ENCODE measurements at places on chromosomes 3 and 15.
A peak's percentile ranks its signal among the peaks of the same experiment; 100 is the strongest.

GRCh38 chr15:68730471-68730919 lies 90.2 kb downstream of the ANP32A start:
- DNase-seq = peak; percentile 60

DNA sequence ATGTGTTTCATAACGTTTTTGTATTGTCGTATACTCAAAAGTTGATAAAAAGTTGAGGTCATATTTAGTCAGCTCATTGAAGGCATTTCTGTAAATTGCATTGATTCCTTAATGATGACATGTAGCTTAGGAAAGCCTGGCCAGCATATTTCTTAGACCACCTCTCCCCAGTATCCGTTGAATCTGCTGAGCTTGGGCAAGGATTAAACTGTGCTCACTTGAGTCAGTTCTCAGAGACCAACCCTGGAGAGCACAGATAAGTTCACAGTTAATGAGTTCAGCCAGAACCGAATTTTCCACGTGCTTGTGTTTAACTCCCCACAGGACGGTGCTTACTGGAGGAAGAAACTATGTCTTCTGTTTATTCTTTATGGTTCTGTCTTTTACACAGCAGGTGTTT lies 132.7 kb downstream of the SLC25A26 start:
- DNase-seq = no peak

DNA sequence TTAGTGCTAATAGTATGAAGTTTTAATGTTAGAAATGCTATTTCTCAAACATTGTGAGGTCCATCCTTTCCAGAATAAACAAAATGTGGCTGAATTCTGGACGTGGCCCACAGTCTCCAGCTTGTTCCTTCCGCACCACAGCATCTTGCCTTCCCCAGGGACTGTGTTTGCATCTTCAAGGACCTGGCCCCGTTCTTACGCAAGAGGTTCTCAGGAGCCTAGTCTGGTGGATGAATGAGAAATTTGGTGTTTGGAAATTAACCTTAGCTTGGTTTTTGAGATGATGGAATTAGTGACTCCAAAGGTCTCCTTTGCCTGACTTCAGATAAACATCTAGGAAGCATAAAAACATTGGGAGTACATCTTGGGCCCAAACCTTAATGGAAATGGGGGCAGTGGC lies 18.1 kb downstream of the SYNPR start:
- DNase-seq = no peak

DNA sequence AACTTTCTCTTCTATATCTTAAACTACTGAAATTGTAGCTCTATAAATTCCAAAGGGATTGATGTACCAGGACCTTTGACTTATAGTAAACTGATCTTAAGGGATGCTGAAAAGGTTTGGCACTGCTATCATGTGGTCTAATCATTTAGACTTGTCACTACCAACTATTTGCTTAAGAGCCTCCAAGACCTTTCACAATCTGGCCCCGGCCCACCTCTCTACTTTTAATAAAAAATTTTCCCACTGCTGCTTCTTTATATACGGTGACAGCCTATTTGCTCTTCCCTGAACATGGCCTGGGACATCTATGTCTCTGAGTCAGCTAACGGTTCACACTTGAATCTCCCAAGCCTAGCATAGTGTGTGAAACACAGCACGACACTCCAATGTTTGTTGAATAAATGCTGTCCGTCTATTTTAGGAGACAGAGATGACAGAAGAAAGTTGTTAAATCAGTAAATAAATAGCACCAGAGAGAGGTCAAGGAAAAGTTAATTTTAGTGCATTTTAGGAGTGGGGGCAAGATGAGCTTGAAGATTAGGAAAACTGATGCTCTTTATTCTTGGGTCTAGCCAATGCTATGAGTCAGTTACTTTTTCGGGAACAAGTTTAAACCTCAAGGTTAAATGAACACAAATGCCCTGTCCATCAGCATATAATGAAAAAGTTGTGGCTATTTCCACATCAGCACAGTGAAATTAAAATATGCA lies 212.9 kb downstream of the TIGIT start:
- DNase-seq = no peak

DNA sequence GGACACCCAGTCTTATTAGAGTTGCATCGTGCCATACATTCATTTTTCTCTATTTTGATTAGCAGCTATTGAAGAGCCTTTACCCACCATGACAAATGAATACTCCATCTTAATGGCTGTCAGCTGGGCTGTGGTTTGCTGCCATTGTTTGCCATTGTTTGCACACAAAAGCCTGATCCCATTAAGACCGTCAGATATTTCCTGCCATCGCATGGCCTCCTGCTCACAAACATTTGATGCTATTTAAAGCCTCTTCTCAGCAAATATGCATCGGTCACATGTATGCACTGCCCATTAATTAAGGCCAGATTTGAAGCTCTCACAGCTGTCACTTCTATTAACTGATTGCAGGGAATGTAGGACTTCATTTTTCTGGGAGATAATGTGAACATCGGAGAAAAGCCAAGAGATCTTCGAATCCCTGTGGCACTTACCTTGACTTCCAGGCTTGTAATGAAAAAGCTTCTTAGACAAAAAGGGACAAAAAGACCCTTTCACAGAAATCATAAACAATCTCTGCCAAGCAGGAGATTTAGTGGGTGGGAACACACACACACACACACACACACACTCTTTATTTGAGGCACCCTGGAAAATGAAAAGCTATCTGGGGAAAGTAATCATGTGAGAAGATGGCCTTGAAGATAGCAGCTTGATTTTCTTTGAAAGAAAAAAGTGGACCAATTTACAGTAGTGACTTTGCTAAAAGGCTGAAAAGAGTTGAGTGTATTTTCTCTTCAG lies 175.4 kb upstream of the NR2E3 start:
- DNase-seq = peak; percentile 22

DNA sequence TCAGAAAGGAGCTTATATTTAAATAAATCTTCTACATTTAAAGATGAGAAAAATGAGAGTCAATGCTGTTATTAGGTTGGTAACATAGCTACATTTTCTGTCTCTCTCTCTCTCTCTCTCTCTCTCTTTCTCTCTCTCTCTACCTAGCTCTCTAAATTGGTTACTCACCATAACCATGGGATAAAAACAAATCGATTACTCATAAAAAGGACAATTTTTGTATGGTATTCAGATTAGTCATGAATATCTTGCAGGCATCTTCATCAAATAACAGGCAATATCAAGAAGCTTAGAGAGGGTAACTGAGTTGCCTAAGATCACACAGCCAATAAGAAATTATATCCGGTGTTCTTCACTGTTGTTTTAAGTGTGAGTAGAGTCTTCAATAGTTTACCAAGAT lies 81.8 kb upstream of the ALCAM start:
- DNase-seq = no peak

- DNase-seq = no peak
These were observed 30.0 kb downstream of the DAPK2 start for GRCh38 chr15:64016257-64016656.

GRCh38 chr3:5220193-5220592 lies 32.7 kb downstream of the EDEM1 start:
- DNase-seq = no peak

GRCh38 chr3:158763421-158763820 lies 31.2 kb upstream of the RARRES1 start:
- no peak for DNase-seq

DNA sequence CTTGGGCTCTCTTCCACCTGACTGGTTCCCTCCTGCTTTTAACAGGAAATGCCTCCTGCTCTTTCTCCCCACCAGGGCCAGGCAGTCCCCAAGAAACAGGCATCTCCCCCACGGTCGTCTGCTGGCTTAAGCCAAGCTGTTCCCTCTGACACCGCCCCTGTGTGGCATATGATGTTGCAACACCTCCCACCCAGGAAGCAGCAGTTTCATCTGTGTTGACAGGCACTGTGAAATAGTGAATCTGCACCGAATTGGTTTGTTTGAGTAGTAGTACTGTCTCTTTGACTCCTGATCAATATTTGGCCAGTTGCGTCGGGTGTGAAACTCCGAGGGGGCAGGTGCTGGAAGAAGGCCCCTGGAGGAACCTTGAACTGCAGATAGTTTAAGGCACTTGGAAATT lies 188.8 kb downstream of the FEZF2 start:
- DNase-seq = no peak

DNA sequence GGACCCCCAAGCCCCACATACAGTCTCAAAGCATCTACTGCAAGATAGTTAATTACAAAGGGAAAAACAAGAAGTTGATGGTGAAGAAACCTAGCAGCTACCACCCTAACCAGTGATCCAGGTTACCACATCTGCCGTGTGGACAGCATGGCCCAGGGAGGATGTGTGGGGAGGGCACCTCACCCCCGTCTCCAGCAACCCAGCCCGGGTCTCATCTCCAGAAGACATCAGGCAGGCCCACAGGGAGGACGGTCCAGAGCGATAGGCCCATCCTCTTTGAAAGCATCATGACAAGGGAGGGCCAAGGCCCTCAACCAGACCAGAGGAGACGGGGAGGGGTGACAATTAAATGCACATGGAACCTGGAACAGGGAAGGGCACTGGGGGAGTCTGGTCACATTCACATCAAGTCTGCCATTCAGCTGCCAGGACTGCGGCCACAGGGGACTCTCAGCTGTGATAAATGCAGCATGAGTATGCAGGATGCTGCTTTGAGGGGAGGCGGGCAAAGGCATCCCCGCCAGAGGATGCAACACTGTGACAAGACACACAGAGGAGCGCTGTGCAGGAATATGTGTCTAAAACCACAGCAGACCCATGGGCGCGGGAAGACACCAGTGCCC lies 18.8 kb downstream of the ZXDC start:
- no peak for DNase-seq

DNA sequence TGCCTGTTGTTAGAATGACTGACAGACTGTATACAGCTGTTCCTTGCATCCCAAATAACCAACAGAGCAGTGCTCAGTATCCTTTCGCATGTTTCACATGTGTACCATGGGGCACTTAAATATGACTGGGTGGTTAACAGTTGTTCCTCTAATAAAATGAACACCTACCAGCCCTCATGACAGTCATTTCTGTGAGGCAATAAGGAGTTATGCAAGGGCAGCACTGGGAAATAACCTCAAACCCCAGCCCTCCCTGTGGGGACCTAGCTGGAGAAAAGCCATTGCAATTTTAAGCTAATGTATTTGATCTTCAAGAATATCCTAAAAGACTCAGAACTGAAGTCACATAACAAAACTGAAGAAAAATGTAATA lies 7.3 kb downstream of the RFT1 start:
- DNase-seq = no peak

DNA sequence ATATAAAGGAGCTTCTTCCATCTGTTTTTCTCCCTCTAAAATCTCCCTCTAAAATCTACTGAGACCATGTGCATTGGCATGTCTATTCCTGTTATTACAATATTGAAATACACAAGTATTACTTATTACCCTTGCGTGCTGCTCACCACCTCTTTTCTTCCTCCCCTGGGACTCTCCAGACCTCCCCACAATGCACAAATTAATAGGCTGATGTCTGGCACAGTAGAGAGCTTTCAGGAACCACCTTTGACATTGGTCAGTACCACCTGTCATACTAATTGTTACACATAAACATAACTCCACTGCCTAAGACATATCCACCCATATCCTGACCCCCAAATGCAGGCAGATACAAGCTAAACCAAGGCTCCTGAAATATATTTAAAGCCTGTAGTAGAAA lies 722.6 kb downstream of the FHIT start:
- no peak for DNase-seq

DNA sequence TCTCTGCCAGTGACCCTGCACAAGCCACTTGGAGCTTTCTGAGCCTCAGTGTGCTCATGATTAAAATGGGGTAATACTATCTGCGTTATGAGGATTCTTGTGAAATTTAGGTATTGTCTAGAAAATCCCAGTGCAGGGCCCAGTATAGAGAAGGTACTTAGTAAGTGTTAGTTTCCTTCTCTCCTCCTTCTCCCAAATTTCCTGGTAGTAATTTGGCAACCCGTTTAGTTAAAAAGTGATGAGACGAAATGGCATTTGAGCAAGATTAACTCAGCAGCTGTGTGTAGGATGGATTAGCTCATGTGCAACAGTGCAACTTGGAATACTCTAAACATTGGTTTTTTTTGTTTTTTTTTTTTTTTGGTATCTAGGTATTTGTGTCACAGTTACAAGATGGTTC lies 84.6 kb downstream of the SLCO3A1 start:
- DNase-seq = no peak

DNA sequence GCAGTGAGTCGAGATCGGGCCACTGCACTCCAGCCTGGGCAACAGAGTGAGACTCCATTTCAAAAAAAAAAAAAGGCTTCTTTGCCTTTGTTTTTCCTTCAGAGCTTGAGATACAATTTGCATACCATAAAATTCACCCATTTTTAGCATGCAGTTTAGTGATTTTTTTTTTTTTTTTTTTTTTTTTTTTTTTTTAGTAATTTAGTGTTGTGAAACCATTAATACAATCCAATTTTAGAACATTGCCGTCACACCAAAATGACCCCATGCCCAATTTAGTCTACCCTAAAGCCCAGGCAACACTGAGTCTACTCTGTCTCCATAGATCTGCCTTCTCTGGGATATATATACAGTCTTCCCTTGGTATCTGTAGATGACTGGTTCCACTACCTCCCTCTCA lies 61.1 kb downstream of the USP50 start:
- DNase-seq = no peak

GRCh38 chr3:190746531-190746930 lies 116.0 kb downstream of the GMNC start:
- DNase-seq = no peak

- no peak for DNase-seq
These were observed 3.6 kb upstream of the GRAMD1C start for GRCh38 chr3:113834983-113835382.

DNA sequence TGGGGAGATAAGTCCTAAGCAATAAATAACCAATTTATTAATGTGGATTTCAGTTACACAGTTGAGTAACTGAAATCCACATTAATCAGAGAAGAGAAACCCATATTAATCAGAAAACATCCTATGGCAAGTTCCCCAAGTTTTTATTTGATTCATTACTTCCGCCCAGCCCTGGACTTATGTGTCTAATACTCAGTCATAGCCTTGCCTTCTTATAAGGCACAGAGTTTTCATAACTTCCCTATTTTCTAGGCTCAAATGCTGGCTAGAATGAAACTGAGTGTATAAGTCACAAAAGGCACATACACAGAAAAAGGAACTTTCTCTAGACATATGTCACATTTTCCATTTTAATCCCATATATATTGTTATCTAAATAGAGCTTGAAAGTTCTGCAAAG lies 28.8 kb downstream of the CD47 start:
- no peak for DNase-seq

- no peak for DNase-seq
These were observed 37.2 kb upstream of the BLM start for GRCh38 chr15:90679959-90680358.

GRCh38 chr3:130826516-130827182 lies 67.2 kb upstream of the ATP2C1 start:
- DNase-seq = no peak

GRCh38 chr3:2578560-2578959 lies 479.9 kb downstream of the CNTN4 start:
- DNase-seq = no peak
